ENCODE measurements at places on chromosomes 7 and 10. TPM values are rescaled to one million over a fixed set of nuclear protein-coding genes. Genes with fewer than 3 reads are reported as not detected.

- no peak for DNase-seq
Observed at GRCh38 chr7:136228171-136228570, 251.0 kb upstream of the MTPN start.

- no peak for DNase-seq
Observed at GRCh38 chr7:123992913-123993518, 39.9 kb downstream of the TMEM229A start.

Gene CRYGN
- 0.22 TPM for polyA plus RNA-seq

DNA sequence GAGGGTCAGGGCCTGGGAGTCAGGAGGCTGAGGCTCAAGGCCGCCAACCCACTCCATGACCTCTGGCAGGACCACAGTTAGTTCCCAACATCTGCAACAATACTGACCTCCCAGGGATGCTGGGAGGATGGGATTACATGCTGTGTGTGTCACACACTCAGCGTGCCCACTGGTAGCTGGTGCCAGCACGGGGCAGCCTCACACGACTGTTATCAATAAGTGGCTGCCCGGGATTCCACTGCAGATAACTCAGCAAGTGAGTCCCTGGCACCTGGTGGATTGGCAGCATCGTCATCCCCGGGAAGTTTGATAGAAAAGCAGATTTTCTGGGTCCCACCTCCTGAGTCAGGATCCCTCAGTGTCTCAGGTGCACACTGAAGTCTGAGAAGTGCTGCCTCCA, 110.3 kb downstream of the SLIT1 start:
- DNase-seq: no peak

Gene DCLRE1C
- polyA plus RNA-seq: 8.3 TPM
